Uterus (tissue), 4 donors: ENCODE measurements at places on chromosomes 11 and 22. TPM values are rescaled to one million over a fixed set of nuclear protein-coding genes. Genes with fewer than 3 reads are reported as not detected.
A peak's percentile ranks its signal among the peaks of the same experiment; 100 is the strongest.

The CD3D gene
- total RNA-seq: not detected

- no peak for DNase-seq
Measured at GRCh38 chr11:27218421-27219038, 144.5 kb downstream of the CCDC34 start.

DNA sequence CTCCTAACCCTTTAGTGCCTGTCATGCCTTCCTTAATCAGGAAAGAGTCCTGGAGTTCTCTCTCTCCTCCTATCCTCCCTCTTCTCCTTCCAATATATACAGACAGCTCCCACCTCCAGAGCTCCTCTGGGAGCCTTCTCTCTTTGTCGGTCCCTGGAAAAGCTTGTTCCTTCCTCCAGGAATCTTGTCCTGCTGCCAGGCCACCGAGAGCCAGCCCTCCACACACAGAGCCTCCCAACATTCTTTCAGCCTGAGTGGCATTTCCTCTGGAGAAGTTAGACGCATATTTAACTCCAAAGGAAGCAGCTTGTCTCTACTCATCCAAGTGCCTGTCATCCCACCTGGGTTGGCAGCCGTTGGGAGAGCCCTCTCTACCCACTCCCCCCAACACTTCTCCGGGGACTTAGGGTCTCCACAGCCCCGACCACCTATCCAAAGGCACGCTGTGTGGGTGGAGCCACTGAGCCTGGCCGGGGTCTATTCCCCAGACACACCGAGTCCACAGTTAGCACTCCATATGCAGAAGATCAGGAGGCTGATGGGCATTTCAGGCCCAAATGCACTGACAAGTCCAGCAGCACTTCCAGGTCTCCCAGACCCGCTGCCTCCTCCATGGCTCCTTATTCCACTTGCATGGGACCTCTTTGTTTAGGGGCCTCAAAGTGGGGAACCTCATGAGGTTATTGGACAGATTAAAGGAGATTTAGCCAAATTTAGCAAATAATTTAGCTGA is 31.1 kb downstream of the DKK3 start:
- DNase-seq: peak; percentile 84

The MLC1 gene
- total RNA-seq: 0.40 TPM

- DNase-seq: no peak
Measured at GRCh38 chr11:95453616-95454171, 222.7 kb upstream of the SESN3 start.

DNA sequence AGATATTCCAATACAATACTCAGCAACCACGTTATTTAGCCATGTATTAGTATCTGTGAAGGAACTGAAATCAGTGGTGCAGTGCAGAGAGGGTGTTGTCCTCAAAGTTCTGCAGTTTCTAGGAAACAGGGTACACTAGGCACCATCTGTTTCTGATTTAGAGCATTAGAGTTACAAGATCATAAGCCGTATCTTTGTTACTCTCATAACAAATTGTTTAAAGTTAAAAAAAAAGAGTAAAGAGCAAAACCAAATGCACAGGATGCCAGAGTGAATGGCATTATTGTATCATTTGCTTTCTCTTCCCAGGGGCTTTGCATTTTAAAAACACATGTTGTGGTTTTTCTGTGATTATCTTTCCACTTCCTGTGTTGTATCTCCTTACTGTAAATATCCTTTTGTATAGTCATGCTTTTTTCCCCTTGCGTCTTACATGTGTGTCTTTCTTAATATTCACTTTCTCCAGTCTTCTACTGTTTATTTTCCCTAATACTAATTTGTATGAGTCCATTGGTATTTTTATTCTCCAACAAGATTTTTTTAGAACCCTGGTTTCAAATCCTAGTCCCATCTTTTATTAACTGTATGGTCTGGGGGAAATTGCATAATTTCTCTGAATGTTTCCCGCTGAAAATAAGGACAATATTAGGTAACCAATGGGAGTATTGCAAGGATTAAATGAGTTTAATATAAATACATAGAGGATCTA is 15.2 kb upstream of the NUP160 start:
- DNase-seq: no peak

The SLC22A6 gene
- not detected for total RNA-seq

DNA sequence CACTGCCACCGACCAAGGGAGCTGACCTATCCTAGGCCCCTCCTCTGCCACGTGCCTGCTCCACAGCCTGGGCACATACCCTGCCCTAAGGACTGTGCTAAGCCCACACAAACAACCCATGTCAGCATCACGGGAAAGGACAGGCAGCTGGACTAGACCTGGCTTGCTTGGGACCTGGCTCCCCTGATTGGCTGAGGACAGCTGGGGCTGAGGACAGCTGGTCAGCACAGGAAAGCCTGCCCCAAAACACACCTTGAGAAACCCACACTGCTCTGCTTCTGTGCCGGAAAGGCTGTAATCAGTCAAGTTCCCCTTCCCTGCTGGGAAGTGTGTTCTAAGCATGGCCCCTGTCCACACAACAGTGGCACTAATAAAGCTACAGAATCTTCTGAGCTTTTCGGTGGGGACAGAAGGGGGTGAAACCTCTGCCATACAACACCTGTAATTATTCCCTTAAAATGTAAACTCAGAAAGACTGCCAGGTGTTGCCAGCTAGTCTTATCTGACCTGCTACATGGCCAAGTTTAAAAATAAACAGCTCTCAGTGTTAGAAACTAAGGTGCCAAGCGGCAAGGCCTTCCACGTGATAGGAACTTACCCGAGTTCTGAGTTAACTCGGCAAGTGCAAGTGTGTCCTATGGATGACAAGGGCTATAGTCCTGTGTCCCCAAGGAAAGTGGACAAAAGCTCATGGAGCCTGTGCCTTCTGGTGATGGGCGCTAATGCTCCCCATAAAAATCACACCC is 35.7 kb upstream of the ARFGAP3 start:
- DNase-seq: no peak

The OR51B2 gene
- total RNA-seq: not detected

DNA sequence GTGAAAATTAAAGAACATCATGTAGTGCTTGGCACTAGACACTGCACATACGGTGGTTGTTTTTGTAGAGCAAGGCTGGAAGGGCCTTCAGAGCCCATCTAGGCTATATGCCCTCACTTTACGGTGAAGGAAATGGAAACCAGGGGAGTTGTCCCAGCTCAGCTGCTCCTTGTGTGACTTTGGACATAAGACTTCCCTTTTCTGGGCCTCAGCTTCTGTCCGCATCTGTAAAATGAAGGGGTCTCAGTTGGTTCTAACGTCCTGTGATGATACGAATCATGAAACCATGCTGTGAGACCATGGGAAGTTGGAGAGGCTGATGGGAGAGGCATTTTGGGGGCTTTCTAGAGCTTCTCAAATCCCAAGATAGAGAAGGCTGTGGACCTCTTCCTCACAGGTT is 4.7 kb downstream of the KCNE3 start:
- no peak for DNase-seq

The OR51B5 gene
- 2.9 TPM for total RNA-seq

The OR6A2 gene
- 0.40 TPM for total RNA-seq

- DNase-seq: no peak
Measured at GRCh38 chr11:71120471-71120896, 131.9 kb downstream of the SHANK2 start.

- no peak for DNase-seq
Measured at GRCh38 chr22:45159652-45160462, 3.9 kb upstream of the NUP50 start.

- DNase-seq: no peak
Measured at GRCh38 chr11:121293288-121293594, 670 bp downstream of the SC5D start.

- DNase-seq: no peak
Measured at GRCh38 chr11:79100093-79100910, 340.5 kb downstream of the TENM4 start.

The MPZL3 gene
- 4.7 TPM for total RNA-seq

- no peak for DNase-seq
Measured at GRCh38 chr11:8209208-8209807, 40.5 kb upstream of the RIC3 start.

The SUSD2 gene
- total RNA-seq: 0.88 TPM

The MUC6 gene
- not detected for total RNA-seq

- DNase-seq: no peak
Measured at GRCh38 chr11:81839976-81840375, 893.7 kb downstream of the FAM181B start.

- no peak for DNase-seq
Measured at GRCh38 chr11:134857035-134857434, 445.0 kb upstream of the B3GAT1 start.

GRCh38 chr11:46508360-46508759 is 85.5 kb downstream of the AMBRA1 start:
- no peak for DNase-seq

DNA sequence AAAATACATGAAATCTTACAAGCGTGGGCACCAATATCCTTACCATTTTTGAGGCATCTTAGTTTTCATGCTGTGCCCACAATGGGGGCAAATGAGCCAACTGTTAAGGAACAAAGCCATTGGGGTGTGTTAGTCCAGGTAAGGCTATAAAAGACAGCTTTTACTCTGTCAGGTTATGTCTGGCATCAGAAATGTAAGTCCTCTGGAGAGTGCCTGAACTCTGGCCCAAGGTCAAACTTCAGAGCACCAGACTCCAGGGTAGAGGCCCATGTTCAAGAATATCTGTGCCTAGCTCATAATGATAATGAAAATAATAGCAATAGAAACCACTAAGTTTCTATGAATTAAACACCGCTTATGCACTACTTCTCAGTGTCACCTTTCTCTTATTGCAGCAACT is 105.5 kb downstream of the CSNK2A3 start:
- DNase-seq: no peak

DNA sequence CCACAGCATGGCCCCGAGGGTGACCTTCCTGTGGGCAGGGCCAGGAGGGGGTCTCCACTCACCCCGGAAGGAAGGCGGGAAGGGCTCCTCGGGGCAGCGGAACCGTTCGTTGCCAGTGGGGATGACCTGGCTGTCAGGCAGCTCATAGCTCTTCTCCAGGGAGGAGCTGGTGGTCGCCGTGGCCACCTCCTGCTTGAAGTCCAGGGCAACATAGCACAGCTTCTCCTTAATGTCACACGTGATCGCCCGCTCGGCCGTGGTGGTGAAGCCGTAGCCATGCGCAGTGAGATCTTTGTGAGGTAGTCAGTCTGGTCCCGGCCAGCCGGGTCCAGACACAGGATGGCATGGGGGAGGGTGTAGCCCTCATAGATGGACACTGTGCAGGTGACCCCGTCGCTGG is 31.5 kb upstream of the SYT8 start:
- no peak for DNase-seq

GRCh38 chr11:105582497-105582896 is 27.4 kb upstream of the GRIA4 start:
- no peak for DNase-seq

- no peak for DNase-seq
Measured at GRCh38 chr11:11806586-11806985, 35.2 kb upstream of the USP47 start.

DNA sequence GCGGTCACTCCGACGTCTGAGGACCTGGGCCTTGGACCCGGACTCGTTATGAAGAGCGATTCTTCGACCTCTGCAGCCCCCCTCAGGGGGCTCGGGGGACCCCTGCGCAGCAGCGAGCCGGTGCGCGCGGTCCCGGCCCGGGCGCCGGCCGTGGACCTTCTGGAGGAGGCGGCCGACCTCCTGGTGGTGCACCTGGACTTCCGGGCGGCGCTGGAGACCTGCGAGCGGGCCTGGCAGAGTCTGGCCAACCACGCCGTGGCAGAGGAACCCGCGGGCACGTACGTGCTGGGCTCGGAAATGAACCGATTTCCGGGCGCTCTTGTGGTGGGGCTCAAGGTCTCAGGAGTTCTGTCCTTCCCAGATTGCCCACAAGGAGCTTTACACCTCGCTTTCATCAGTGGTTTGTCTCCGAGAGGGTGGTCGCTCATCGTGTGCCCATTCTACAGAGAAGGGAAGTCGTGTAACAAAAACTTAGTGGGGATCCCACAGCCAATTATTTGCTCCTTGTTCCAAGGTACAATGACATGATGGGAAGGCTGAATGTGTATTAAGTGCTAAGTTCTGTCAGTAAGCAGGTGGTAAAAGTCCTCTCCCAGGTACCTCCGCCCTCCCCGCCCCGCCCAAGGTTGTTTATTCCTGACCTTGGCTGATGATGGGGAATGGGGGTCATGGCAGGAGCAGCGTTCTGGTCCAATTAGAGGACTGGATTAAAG is 695 bp downstream of the PEX26 start:
- no peak for DNase-seq

The GAS2 gene
- not detected for total RNA-seq

GRCh38 chr11:60834742-60835533 is 7.0 kb upstream of the CCDC86 start:
- DNase-seq: no peak

GRCh38 chr11:128759168-128759567 is 65.3 kb downstream of the FLI1 start:
- no peak for DNase-seq

GRCh38 chr22:26199665-26200064 is 30.4 kb downstream of the SEZ6L start:
- DNase-seq: no peak

The MRGPRX4 gene
- total RNA-seq: not detected

The C11orf42 gene
- total RNA-seq: not detected
